ENCODE measurements at places on chromosomes 5 and 9.
A peak's percentile ranks its signal among the peaks of the same experiment; 100 is the strongest.

GRCh38 chr5:103041071-103041676 lies 78.8 kb downstream of the GIN1 start:
- DNase-seq = no peak

GRCh38 chr9:137458194-137459151 lies 661 bp downstream of the NSMF start:
- peak; percentile 62 for DNase-seq

DNA sequence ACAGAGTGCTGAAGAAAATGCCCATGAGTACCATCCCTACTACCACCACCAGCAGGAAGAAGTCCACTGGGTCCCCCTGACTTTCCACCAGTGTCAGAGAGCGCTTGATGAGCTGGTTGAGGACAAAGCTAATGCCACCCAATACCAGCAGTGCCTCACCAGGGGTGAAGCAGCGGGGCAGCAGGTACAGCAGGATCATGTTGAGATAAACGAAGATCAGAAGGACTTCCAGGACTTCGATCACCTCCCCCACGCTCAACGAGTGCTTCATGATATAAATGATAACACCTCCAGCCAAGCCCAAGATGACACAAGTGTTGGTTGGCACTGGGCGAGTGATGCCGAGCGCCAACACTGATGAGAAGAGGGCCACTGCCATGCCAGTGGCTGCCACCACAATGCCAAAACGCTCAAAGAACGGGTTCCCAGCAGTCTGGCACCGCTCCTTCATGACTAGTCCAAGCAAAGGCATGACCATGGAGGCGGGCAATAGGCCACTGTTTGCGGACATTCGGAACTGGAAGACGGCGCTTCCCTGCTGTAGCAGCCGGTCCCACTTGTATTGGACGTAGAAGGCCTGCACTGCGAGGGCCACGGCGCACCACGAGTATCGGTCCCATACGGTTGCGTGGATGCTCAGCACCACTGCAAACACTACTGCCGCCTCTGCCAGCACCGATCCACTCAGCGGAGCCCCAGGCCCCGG lies 679 bp downstream of the DOLK start:
- DNase-seq = peak; percentile 11

- no peak for DNase-seq
Observed at GRCh38 chr5:164573397-164573796, 1068.0 kb downstream of the MAT2B start.

DNA sequence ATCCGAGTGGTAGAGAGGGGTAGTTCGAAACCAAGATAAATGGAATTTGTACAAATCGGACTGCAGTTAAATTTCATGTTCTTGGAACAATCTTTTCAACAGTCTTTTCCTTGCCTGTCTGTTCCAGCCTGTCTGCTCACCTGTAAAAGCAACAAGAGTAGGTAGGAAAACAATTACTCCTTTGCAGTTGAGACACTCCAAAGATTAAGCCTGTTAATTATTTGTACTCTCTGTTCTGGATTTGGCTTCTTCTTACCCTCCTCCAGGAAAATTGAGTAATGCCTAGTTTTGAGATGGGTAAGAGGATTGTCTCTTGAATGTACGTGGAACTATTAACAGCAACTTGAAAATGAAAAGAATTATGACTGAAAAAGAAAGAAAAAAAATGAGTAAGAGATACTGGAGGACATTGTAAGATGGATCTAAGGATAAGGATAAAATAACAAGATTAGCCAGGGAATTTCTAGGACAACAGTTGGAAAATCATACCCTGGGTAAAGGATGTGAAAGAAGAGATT lies 24.3 kb downstream of the SPAAR start:
- no peak for DNase-seq

DNA sequence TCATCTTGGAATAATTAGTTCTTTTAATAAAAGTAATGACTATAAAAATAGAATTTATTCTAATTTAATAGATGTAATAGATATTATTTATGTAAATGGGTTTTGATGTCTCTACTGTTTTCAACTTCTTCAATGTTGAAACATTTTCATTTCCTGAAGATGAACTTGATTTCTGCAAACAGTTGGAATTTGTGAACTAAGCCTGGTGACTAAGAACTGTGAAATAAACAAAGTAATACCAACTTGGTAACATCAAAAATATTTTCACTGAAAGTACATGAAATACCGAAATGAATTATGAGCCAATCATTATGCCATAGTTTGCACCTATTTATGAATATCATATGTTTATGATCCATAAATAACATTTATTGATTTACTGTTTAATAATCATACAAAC lies 143.8 kb upstream of the FGF10 start:
- DNase-seq = no peak

GRCh38 chr9:26802921-26803320 lies 89.7 kb downstream of the CAAP1 start:
- no peak for DNase-seq

- DNase-seq = no peak
Observed at GRCh38 chr9:107755246-107755645, 265.7 kb upstream of the KLF4 start.

DNA sequence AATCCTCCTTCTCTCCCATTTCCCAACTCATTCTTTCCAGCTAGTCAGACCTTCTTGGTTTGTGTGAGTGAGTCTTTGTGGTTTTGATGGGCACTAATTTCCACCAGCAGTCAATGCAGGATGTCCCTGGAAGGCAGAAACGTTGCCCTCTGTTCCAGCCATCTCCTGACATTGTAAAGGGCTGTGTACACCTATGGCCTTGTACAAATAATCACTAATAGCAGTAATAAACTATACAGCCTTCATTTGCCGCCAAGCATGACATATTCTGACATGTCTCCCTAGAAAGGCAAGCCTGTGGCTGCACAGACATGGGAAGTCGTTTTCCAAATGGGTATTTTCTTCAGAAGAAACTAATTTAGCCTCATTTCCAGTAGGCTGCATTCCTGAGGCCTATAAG lies 18.4 kb upstream of the DENND1A start:
- DNase-seq = no peak

GRCh38 chr5:88656221-88656950 lies 226.6 kb downstream of the MEF2C start:
- DNase-seq = no peak

DNA sequence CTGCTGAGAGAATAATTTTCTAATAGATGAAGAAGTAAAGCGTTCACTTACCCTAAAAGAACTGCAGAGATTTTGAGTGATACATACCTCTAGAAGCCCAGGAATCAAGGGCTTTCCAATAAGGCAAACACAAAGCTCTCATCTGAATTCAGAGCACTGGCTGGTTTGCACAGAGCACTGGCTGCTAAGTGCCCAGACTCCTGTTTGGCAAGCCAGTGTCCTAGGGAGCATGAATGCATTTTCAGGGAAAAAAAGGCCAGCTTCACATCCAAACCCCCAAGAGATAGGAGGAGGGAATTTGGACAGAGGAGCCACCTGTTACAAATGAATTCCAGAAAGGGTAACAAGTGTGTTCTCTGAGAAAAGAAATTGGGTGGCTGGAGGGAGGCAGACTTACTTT lies 65.3 kb downstream of the ARSB start:
- DNase-seq = no peak

DNA sequence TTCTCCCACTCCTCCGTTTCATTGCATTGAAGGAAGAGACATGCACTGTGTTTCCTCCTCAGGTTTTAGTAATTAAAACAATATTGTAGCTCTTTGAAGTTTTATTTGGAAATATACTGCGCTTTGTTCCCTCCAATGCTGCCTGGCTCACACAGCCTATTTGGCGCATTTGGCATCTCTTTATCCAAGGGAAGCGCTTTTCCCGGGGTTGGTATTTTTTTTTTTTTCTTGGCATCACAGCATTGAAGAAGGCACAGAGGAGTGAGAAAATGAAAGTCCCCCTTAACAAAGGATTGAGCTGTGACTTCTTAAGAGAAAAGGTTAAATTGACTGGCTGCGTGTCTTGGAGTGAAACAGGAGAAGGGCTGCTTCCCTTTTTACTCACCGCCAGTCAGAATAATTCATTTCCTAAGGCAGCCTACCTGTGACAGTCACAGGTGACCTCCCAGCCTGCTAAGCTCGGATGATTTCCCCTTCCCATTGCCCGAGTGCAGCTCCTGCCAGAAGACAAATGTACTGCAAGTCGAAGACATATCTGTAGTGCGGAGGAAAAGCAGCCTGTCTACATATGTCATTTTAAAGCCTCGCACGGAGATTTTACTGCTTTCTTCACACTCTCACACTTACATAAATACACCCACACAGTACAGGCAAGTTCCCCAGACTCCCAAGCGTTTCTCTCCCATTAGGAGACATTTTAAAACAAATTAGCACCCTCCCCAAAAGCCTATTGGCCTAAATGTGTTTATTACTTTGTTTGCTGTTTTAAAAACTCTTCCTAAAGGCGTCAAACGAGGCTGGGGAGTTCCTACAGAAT lies 665.5 kb upstream of the ZNF608 start:
- DNase-seq = peak; percentile 36

DNA sequence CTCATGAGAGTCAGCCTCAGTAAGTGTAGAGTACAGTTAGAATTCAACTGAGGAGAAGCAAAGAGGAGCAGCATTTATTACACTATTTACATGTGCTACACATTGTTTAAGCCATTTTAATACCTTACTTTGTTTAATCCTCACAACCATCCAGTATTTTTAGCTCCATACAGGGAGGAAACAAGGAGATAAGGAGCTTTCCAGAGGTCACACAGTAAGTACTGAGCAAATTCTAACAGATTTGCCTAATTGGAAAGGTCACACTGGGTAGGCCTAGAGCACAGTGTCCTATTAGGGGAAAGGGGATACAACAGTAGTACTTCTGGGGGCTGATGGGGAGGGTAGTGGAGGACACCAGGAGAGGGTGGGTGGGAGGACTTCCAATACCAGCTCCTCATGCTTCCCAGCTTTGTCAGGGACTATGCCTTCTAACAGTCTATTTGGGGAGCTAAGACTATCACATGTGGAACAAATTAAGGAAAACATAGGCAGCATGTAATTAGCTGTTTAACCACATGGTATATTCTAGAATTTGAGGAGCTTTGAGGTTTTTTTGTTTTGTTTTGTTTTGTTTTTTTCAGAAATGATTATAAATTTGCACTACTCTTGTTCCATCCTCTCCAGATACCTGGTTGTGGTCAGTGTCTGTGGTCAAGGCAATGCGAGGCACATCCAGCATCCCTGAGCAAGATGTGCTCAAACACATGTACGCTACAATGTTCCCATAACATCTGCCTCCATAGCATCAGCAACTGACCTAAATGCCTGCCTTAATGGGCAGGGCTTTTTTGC lies 96.0 kb upstream of the SLC12A2 start:
- DNase-seq = no peak

DNA sequence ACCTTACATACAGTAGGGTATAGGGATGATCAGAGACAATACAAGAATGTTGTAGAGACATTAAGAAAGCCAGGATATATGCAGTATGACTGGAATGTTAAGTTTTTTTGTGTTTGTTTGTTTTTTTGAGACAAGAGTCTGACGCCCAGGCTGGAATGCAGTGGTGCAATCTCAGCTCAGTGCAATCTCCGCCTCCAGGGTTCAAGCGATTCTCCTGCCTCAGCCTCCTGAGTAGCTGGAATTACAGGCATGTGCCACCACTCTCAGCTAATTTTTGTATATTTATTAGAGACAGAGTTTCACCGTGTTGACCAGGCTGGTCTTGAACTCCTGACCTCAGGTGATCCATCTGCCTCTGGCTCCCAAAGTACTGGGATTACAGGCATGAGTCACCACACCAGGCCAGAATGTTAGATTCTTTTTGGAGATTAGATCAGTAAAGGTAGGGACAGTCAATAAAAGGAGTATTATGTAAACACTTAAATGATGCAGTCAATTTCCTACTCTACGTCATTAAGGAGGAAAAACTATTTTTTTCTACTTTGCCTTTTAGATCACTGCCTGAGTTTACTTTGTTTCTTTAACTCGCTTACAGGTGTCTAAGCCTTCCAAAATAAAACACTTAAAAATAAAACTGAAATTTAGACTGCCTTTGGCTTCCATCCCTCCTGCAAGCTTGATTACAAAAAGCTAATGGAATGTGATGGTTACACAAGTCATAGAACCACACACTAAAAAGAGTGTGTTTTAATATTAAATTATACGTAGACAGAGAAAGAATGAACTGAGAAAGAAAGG lies 6.8 kb upstream of the HNRNPA0 start:
- no peak for DNase-seq

GRCh38 chr9:90987566-90987965 lies 185.9 kb downstream of the SYK start:
- DNase-seq = no peak

GRCh38 chr5:7422316-7423106 lies 26.6 kb downstream of the ADCY2 start:
- DNase-seq = no peak

DNA sequence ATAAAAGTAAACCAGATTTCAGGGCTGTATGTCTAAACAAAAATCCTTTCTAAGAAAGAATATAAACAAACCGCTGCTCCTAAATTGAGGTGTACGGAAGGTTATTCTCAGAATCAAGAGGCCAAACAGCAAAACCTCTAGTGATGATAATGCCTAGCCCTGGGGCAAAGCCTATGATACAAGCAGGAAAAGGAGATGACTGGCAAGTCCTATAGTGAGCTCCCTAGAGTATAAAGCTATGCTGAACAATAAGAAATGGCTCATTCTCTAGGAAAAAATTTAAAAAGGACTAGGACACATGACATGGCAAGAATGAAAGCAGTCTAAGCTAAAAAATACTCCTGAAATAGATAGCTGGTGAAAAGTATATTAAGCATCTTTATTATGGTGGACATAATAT lies 187.1 kb downstream of the BNC2 start:
- DNase-seq = no peak

DNA sequence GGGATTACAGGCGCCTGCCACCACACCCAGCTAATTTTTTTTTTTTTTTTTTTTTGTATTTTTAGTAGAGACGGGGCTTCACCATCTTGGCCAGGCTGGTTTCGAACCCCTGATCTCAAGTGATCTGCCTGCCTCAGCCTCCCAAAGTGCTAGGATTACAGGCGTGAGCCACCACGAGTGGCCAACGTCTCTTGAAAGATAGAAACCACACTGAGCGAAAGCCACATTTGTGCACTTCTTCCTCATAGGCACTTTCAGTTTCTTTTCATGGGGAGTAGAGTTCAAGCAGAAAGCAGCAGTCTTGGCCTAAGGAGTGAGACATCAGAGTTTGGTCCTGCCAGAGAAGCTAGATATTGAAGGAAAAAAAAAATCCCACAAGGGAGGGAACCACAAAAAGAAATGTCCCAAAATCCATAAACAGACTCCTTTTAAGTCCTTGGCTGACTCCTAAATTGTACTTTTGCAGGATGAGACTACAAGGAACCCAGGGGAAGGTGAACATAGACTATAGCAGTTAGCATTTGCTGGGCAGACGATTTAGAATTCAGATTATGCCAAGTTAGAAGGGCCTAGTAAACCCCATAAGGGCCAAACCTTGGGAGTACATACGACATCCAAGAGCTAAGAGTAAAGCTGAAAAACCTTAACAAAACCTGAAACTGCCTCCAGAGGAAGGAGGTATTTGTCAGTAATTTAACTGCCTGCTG lies 43.9 kb upstream of the GLIPR2 start:
- DNase-seq = no peak

Data from SHP77 (cell line).